Inflammatory macrophage treated with lipopolysaccharide for 4 hours (primary cell): ENCODE measurements at places on chromosomes 2 and 18.
A peak's percentile ranks its signal among the peaks of the same experiment; 100 is the strongest.

DNA sequence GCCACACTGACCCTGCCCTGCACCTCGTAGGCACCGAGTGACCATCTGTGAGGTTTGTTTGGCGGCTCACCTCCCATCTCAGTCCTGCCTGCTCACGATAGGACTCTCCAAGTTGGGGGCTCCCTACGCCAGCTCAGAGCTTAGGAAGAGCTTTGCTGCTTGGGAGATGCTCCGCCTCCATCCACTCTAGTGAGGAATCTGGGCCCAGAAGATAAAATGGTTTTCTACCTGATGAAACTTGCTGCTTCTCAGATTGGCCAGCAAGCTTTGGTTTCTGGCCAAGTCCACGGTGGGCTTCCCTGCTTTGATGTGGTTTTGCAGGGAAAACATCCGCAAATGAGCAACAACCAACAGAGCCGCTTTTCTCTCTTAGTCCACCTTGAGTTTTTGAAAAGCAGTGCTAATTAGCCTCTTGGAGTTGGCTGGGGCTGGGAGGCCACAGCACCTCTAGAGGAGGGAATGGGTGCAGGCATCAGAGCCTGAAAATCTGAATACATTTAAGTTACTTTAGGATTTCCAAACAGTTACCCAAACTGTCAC is 42.2 kb downstream of the THNSL2 start:
- no peak for DNase-seq

DNA sequence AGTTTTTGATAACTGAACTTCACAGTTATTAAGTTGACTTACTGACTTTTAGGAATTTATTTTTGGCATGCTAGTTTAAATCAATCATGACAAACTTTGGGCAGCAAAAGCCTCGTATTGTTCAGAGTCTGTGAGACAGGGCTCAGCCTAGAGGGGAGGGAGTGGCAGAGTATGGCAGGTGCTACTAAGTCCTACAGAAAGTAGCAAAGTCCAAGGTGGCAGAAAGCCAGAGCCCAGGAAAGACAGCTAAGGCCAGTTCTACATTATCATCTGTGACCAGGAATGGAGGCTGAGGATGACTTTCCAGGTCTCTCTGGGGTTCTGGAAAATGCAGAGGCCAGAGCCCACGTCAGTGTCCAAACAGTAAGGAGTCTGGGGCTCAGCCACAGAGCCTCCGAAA is 34.2 kb downstream of the CHST10 start:
- DNase-seq: no peak

DNA sequence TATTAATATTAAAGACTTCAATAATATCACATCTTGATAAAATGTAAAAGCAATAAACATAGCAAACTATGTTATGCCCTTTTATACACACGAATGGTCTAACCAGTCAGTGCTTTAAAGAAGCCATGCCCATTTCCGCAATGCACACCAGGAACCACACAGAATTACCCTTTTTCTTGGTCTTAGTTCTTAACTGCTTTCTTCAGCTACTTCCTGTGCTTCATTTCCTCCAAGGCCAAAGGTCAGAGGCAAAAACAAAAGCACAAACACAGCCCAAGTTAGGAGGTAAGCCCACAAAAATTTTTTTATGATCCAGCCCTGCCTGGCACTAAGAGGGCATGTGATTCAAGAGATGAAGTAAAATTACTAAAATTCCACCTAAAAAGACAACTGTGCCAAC is 267.2 kb downstream of the FBXO15 start:
- DNase-seq: no peak

DNA sequence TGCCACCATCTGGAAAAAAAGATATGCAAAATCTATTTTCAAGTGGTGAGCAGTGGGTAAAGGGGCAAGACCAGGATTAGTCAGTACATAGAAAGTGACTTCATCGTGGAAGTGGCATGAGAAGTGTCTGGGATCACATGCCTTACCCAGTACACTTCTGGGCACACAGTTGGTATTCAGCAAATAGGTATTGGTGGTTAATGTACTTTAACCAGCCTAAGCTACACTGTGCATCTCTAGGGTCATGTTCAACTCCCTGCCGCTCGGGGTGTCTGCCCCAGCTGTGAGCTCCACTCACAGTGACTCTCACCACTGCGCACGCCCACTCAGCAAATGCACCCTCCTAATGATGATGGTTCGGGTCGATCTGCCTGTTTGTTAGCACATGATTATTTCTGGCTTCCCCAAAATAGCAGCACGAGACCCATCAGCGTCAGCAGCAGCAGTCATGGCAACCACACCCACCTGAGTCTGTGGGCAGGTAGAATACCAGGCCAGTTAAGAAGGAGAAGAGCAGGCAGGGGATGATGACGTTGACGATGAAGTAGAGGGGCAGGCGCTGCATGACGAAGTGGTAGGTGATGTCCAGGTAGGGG is 11.1 kb downstream of the CHRNA1 start:
- DNase-seq: peak; percentile 57

DNA sequence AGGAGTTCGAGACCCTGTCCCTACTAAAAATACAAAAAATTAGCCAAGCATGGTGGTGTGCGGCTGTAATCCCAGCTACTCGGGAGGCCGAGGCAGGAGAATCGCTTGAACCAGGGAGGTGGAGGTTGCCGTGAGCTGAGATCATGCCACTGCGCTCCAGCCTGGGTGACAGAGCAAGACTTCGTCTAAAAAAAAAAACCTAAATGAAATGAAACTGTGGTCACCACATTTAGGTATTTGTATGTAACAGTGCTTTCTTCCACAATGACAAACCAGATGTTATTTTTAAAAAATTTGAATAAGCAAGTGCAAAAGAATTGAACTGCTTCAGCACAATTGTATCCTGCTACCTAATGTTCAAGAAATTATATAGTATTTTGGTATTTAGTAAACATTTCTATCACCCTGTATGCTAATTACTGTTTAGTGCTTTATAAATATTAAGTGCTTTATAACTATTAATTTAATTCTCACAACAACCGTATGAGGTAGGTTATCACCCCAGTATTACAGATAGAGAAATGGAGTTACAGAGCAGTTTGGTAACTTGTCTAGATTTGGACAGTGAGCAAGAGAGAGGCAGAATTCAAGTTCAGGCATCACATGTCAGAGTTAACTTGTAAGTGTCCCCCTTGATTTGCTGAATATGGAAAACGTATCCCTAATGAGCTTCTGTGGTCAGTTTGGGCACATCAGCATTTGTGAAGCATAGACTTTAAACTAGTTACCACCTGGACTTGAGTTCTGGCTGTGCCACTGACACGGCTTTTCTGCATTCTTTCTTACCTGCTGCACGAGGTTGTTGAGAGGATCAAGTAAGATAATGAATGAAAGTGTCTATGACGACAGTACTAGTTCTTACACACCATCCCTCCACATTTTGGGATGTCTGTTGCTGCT is 14.4 kb downstream of the PHLPP1 start:
- no peak for DNase-seq

GRCh38 chr2:132645176-132645575 is 24.8 kb downstream of the LYPD1 start:
- DNase-seq: no peak

- DNase-seq: no peak
Measured at GRCh38 chr2:189624648-189625355, 36.5 kb upstream of the ASNSD1 start.

- DNase-seq: no peak
Measured at GRCh38 chr18:53458268-53458667, 766.2 kb downstream of the MBD2 start.

DNA sequence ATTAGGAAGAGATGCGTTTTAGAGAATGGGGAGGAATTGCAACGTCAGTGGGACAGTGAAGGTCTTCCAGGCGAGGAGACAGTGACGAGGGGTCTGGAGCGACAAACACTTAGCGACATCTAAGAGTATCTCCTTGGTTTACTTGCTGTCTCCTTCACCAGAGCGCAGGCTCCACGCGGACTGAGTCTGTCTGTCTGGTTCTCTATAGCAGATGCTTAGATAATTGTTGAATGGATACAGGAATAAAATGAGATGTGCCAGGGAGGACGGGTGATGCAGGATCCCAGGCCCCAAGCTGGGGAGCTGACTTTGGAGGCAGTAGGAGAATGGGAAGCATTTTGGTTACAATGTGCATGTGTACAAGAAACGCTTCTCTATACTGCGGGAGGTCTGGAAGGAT is 56.9 kb upstream of the SMAD7 start:
- no peak for DNase-seq

- DNase-seq: peak; percentile 89
Measured at GRCh38 chr2:16664052-16664731, 1.4 kb downstream of the CYRIA start.

- DNase-seq: no peak
Measured at GRCh38 chr2:38122344-38122743, 46.4 kb upstream of the CYP1B1 start.

DNA sequence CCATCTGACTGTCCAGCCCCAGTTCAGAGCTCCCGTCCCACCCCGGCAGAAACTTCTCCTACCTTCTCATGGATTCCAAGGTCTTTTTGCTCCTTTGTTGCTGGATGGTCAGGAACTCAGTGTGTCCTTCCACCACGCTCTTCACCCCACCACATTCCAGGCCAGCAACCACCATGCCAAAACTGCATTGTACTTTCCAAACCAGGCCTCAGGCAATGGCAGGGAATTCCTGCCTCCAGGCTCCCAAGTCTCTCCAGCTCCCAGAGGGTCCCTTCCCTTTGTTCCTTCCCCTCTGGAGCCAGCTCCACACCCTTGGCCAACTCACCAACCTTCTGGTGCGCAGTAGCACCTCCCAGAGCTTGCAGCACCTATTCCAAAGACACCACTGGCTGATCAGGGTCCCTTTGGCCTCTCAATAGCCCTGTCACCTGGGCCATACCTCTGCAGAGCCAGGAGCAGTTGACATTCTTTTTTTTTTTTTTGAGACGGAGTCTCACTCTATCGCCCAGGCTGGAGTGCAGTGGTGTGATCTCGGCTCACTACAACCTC is 8.1 kb downstream of the CHMP1B start:
- DNase-seq: no peak

- no peak for DNase-seq
Measured at GRCh38 chr2:176098366-176099158, 1.0 kb upstream of the HOXD12 start.

DNA sequence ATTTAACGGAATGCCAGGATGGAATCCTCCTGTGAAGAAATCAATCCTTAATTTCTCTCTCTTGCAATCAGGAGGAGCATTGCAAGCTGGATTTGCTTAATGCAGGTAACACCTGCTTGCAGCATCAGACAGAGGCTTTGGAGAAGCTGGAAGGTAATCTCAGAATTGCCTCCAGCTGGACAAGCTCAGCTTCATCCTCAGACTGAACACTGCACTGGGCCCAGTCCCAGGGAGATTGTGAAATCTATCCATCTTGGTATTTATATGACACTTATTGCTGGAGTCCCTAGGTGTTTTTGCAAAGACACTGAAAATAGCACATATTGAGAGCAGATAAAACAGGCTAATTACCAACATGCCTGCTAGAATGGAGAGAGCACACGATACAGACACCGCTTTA is 179.4 kb upstream of the SESTD1 start:
- no peak for DNase-seq

GRCh38 chr2:17538844-17539554 is 1.5 kb upstream of the VSNL1 start:
- DNase-seq: no peak

DNA sequence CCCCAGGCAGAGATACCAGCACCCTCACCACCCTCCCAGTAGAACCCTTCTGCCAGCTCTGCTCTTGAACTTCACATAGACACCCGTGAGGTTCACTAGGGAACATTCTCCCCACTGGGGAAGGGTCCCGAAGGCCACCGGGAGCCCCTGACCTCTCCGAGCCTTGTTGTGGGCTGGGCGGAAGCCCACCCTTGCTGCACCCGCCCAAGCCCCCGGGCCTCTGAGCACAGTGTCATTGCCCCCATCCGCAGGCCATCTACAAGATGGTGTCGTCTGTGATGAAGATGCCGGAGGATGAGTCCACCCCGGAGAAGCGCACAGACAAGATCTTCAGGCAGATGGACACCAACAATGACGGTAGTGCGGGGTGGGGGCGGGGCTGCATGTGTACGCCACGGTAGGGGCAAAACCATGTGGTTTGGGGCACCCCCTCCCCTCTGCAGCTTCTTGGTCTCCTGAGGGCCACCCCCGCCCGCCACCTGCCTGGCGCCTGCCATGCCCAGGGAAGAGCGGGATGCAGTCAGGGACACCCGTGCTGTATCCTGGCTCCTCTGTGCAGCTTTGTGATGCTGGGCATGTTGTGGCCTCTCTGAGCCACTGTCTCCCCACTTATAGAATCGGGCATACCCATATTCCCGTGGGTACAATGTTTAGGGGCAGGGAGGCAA is 25.3 kb downstream of the ODC1 start:
- DNase-seq: no peak
